ENCODE measurements at places on chromosomes 3 and 15.

- DNase-seq = no peak
Measured at GRCh38 chr3:32662647-32663046, 22.3 kb upstream of the CNOT10 start.

GRCh38 chr3:14766428-14767244, 52.1 kb upstream of the FGD5 start:
- no peak for DNase-seq

- DNase-seq = no peak
Measured at GRCh38 chr15:73500696-73501095, 57.7 kb downstream of the REC114 start.

- DNase-seq = no peak
Measured at GRCh38 chr3:186004209-186004608, 66.4 kb upstream of the TRA2B start.
